ENCODE measurements at places on chromosomes 1 and 21. TPM values are rescaled to one million over a fixed set of nuclear protein-coding genes. Genes with fewer than 3 reads are reported as not detected.

Gene PTGER3
- not detected for polyA plus RNA-seq

Gene CRYAA
- not detected for polyA plus RNA-seq

Gene NMNAT2
- not detected for polyA plus RNA-seq

Gene TAS1R3
- polyA plus RNA-seq = 0.31 TPM

Gene EPRS1
- polyA plus RNA-seq = 39.6 TPM

Gene MAN1C1
- 0.52 TPM for polyA plus RNA-seq

Gene DPM3
- polyA plus RNA-seq = 77.4 TPM

Gene WASF2
- polyA plus RNA-seq = 69.1 TPM

Gene OR2T33
- 1.6 TPM for polyA plus RNA-seq

Gene GUCA2A
- polyA plus RNA-seq = not detected

Gene WNT2B
- 0.20 TPM for polyA plus RNA-seq

Gene LCE3D
- not detected for polyA plus RNA-seq

Gene CCDC181
- not detected for polyA plus RNA-seq

Gene LUZP1
- 6.0 TPM for polyA plus RNA-seq

Gene HNRNPCL4
- not detected for polyA plus RNA-seq

Gene SLC39A1
- 55.9 TPM for polyA plus RNA-seq

Gene LDLRAD1
- polyA plus RNA-seq = not detected

Gene KCNA3
- 38.4 TPM for polyA plus RNA-seq

Gene RPE65
- not detected for polyA plus RNA-seq

Gene WNT3A
- not detected for polyA plus RNA-seq

Gene SFN
- polyA plus RNA-seq = not detected

Gene GBP7
- polyA plus RNA-seq = not detected

Gene FBXO42
- polyA plus RNA-seq = 17.9 TPM

Gene SELE
- not detected for polyA plus RNA-seq

Gene PER3
- polyA plus RNA-seq = 2.4 TPM

Gene RUNX3
- 16.5 TPM for polyA plus RNA-seq

Gene HJV
- not detected for polyA plus RNA-seq

Gene OR2M3
- not detected for polyA plus RNA-seq

Gene GCSAML
- not detected for polyA plus RNA-seq

Gene RGSL1
- not detected for polyA plus RNA-seq

Gene PARS2
- not detected for polyA plus RNA-seq

Gene NKAIN1
- not detected for polyA plus RNA-seq

Gene LCE3E
- not detected for polyA plus RNA-seq

Gene CHRM3
- polyA plus RNA-seq = 0.44 TPM

Gene TTC34
- polyA plus RNA-seq = 0.37 TPM

Gene HDAC1
- 253 TPM for polyA plus RNA-seq

Gene VCAM1
- polyA plus RNA-seq = not detected

Gene MEX3A
- polyA plus RNA-seq = not detected

Gene CD1D
- polyA plus RNA-seq = 11.5 TPM

Gene APOBEC4
- not detected for polyA plus RNA-seq

Gene KCNK2
- not detected for polyA plus RNA-seq

Gene SPRR4
- not detected for polyA plus RNA-seq

Gene LCE1D
- polyA plus RNA-seq = not detected

Gene CRYBG2
- 1.8 TPM for polyA plus RNA-seq

Gene ZBTB17
- 10.1 TPM for polyA plus RNA-seq

Gene SON
- 459 TPM for polyA plus RNA-seq

Gene RAB7B
- not detected for polyA plus RNA-seq

Gene SH3BGR
- 1.8 TPM for polyA plus RNA-seq

Gene HPCA
- polyA plus RNA-seq = not detected

Gene CD164L2
- not detected for polyA plus RNA-seq

Gene OPRD1
- polyA plus RNA-seq = 0.05 TPM

Gene PDZK1
- not detected for polyA plus RNA-seq

Gene TTLL7
- polyA plus RNA-seq = not detected

Gene MROH9
- polyA plus RNA-seq = not detected

Gene OR2G6
- polyA plus RNA-seq = 0.32 TPM
